ENCODE measurements at places on chromosomes 4 and X. TPM values are rescaled to one million over a fixed set of nuclear protein-coding genes. Genes with fewer than 3 reads are reported as not detected.

- DNase-seq = no peak
- no peak overlapping the region for H3K4me3 ChIP-seq
- no peak overlapping the region for H3K27ac ChIP-seq
- peaks cover 96% of the 10 kb centered on the region for H3K36me3 ChIP-seq
- H3K27me3 ChIP-seq = no peaks in the 10 kb centered on the region
- no peaks in the 10 kb centered on the region for H3K4me1 ChIP-seq
Observed at GRCh38 chr4:878796-879728, 53.1 kb downstream of the GAK start.

DNA sequence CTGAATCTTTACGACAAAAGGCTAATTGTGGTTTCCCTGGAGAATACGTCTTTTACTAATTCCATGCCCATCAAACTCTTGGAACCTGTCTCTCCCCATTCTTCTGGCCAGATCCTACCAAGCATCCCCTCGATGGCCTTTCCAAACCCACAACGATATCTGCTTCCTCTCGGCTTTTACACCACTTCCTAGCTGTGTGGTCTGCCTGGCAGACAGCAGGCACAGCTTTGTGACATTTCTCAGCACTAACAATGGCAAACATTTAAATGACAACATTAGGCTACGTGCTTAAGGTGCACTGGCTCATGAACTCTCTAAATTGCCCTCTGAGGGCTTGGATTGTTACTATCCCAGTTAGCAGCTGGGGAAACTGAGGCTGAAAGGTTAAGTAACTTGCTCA is 141.0 kb downstream of the NSUN7 start:
- H3K4me1 ChIP-seq = no peaks in the 10 kb centered on the region
- H3K27me3 ChIP-seq = no peaks in the 10 kb centered on the region
- no peak overlapping the region for H3K27ac ChIP-seq
- peaks cover 69% of the 10 kb centered on the region for H3K36me3 ChIP-seq

DNA sequence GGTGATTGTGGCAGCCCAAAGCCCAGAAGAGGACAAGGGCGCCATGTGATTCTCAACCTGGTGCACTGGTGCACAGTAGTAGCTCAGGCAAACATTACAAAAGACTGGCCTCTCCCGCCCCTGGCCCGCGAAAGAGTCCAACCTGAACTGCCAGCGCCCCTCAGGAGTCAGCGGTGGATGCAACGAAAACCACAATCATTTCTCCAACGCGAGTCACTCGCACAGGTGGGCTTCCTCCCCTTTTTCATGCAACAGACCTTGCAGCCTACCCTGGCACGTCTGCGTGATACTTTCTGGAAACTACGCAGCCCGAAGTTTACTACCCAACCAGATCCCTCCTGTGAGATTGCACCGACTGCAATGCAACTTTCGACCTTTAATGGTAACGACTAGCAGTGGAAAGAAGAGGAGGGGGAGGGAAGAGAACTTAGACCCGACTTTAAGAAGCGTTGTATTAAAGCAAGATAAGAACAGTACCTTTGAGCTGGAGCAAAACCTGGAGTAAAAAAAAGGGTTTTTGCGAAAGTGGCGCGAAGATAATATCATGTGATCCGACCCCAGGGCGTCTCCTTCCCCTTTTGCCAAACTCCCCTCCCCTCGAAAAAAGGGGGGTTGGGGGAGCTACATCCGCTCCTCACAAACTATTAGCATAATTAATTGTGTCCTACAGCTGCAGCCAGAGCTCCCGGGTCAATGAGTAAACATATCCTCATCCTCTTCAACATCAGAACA is 63.3 kb upstream of the CCDC160 start:
- no peak for DNase-seq
- no peaks in the 10 kb centered on the region for H3K36me3 ChIP-seq
- H3K4me1 ChIP-seq = no peaks in the 10 kb centered on the region
- H3K4me3 ChIP-seq = peak overlapping the region; percentile 68
- no peak overlapping the region for H3K27ac ChIP-seq
- peaks cover 30% of the 10 kb centered on the region for H3K27me3 ChIP-seq

- no peak overlapping the region for H3K27ac ChIP-seq
- peaks cover 80% of the 10 kb centered on the region for H3K36me3 ChIP-seq
- H3K4me1 ChIP-seq = peaks cover 11% of the 10 kb centered on the region
- H3K4me3 ChIP-seq = no peak overlapping the region
Observed at GRCh38 chr4:51909236-51909703, 66.3 kb downstream of the DCUN1D4 start.

TMEM47 gene
- total RNA-seq = 36.6 TPM

- H3K4me3 ChIP-seq = no peak overlapping the region
- peaks cover 56% of the 10 kb centered on the region for H3K4me1 ChIP-seq
- H3K36me3 ChIP-seq = no peaks in the 10 kb centered on the region
- no peaks in the 10 kb centered on the region for H3K27me3 ChIP-seq
- DNase-seq = no peak
Observed at GRCh38 chrX:150506020-150506419, 62.4 kb upstream of the MTM1 start.

CNGA1 gene
- not detected for total RNA-seq

- peak; percentile 24 for DNase-seq
- H3K4me3 ChIP-seq = no peak overlapping the region
- no peaks in the 10 kb centered on the region for H3K36me3 ChIP-seq
- H3K27ac ChIP-seq = peak overlapping the region; percentile 45
- H3K27me3 ChIP-seq = no peaks in the 10 kb centered on the region
- peaks cover 28% of the 10 kb centered on the region for H3K4me1 ChIP-seq
Observed at GRCh38 chr4:141654098-141654497, 17.7 kb downstream of the IL15 start.

DNA sequence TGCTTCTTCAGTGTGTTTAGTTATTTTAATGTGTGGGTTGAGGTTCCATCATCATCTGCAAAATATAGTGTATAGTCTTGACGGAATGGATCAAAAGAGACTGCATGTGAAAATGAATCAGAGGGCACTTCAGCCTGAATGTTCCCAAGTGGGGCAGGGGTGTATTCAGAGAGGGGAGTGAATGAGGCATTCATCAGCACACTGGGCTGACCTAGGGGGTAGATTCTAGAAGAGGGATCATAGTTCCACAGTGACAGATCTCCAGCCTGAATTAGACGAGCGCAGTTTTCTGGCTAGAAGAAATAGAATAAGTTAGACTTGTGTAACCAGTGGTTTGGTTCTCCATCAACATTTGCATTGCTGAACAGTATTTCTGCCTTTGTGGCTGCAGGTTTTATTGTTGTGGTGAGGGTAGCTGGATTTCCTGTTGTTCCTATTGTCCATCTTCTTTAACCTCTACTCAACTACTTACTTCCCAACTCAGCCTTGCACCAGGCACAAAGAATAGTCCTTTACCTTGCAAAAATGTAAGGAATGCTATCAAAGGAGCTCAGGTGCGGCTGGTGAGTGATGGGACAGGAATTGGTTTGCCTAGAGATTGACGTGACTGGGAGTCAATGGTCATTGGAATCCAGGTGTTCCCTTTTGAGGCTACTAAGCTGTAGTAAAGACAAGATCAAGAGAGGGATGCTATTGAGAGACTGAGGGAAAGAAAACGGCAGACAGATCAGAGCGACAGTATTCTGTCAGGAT is 50.9 kb downstream of the NAP1L5 start:
- no peak overlapping the region for H3K27ac ChIP-seq
- no peaks in the 10 kb centered on the region for H3K36me3 ChIP-seq
- H3K27me3 ChIP-seq = no peaks in the 10 kb centered on the region
- H3K4me3 ChIP-seq = no peak overlapping the region
- H3K4me1 ChIP-seq = peaks cover 16% of the 10 kb centered on the region
- DNase-seq = no peak

Data from left ventricle myocardium inferior (tissue), 1 donor.